ENCODE measurements at places on chromosomes 5 and 9.

- DNase-seq, result no peak
These were observed 203.7 kb downstream of the GLIS3 start for GRCh38 chr9:4096121-4096520.

GRCh38 chr9:133379153-133380086 lies 3.3 kb downstream of the STKLD1 start:
- DNase-seq, result no peak

GRCh38 chr5:26942481-26942880 lies 95.9 kb downstream of the CDH9 start:
- no peak for DNase-seq

- no peak for DNase-seq
These were observed 32.2 kb downstream of the CARD6 start for GRCh38 chr5:40873286-40873880.

DNA sequence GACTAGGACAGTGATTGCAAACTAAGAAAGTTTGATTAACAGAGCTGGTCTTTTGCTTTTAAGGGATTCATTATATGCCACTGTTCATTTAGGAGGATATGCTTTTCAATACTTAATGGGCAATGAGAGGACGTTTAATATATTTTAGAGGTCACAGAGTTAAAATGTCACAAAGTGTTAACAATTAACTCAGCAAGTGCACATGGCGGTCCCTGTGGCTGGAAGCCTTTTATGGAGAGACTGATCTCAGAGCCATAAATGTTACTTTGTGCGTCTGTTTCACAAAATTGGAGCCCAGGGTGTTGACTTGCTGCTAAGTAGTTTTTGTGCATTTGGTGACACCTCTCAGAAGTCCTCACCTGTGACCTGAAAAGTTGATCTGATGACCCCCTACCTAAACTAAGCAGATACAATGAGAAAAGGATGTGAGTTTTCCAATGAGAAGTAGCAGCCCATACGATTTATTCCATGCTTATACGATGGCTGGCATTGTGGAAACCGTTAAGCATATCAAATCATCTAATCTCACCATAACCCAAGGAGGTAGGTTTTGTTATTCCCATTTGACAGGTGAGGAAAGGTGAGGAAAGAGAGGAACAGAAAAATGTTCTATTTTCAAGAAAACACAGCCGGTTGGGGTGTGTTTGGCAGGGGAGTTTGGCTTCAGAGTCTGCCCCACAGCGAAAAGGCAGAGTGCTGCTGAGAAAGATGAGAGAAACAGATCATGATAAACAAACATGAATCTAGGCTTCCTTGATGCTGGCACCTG lies 64.4 kb downstream of the CMYA5 start:
- DNase-seq, result no peak

DNA sequence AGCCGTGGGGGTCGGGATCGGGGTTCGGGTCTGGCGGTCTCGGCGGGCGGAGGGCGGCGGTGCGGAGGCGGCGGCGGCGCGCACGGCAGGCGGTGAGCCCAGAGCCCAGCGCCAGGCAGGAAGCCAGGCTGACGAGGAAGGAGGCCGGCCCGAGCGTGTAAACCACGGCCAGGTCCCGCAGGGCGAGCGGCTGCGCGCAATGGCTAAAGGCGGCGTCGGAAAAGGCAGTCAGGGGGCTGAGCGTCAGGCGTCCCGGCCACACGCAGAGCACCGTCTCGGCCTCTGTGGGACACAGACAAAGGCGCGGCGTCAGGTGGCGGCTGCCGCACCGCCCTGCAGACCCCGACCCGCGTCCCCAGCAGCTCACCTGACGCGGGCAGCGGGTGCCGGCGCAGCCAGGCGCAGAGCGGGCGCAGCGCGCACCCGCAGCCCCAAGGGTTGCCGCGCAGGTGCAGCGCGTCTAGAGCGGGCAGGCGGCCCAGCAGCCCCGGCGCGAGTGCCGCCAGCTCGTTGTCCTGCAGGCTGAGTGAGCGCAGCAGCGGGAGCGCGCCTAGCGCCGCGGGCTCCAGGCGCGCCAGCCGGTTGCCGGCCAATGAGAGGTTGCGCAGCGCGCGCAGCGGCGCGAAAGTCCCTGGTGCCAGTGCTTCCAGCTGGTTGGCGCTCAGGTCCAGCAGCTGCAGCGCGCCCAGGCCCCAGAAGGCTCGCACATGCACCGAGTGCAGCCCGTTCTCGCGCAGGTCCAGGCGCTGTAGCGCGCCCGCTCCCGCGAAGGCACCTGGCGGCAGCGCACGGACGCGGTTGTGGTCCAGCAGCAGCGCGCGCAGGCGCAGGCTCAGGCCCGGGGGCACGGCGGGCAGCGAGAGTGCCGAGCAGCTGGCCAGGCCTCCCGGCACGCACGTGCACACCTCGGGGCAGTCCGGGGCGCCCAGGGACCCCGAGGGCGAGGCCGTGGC lies 671 bp downstream of the LRRC26 start:
- no peak for DNase-seq

DNA sequence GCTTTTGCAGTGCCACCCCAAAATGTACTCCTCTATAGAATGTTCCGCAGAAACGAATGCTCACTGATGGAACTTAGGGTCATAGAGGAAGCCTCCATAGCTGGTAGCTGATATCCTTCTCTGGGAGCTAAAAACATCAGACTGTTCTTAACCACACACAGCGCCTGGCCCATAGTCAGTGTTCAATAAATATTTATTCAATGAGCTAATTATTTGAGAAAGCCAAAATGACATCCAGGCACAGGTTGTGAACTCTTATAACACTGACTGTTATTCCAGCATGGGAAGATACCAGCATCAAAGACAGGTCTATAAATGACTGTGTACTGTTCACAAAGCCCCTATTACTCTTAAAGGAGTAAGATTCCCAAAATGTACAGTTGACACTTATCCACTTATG lies 12.9 kb downstream of the GDF9 start:
- DNase-seq, result no peak

DNA sequence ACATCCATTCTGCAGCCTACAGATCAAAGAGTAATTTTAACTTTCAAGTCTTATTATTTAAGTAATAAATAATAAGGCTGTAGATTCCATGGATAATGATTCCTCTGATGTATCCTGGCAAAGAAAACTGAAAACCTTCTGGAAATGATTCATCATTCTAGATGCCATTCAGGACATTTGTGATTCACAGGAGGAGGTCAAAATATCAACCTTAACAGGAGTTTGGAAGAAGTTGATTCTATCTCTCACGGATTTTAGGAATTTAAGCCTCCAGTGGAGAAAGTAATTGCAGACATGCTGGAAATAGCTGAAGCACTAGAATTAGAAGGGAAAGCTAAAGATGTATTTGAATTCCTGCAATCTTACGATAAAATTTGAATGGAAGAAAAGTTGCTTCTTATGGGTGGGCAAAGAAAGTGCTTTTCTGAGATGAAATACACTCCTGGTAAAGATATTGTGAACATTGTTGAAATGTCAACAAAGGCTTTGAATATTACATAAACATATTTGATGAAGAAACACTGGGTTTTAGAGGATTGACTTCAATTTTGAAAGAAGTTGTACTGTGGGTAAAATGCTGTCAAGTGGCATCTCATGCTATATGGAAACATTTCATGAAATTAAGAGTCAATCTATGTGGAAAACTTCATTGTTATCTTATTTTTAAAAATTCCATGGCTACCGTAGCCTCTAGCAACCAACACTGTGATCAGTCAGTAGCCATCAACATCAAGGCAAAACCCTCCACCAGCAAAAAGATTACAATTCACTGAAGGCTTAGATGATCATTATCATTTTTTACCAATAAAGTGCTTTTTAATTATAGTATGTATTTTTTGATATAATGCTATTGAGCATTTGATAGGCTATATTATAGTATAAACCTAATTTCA lies 1141.0 kb downstream of the CDH12 start:
- no peak for DNase-seq

DNA sequence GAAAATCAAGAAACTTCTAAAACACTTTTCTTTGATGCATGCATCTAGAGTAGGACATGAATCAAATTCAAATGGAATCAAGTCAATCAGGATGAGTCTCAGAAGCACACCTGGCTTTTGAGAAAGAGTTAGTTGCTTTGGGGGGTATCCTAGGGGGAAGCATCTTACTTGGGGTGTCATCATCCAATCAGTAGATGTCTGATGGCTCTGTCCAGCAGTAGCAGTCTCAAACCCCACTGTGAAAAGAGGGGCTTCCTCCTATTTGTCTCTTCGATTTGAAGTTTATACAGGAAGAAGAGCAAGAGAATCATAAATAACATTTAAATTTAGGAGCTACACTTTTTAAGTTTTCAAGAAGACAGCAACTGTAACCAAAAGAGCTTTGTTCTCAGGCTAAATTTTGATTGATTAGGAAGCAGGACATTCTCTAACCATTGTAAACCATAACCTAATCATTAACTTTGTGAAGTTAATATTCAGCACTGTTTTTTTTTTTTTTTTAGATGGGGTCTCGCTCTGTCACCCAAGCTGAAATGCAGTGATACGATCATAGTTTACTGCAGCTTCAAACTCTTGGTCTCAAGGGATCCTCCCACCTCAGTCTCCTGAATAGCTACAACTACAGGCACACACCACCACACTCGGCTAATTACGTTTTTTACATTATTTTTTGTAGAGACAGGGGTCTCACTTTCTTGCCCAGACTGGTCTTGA lies 614.7 kb downstream of the CSNK1G3 start:
- DNase-seq, result no peak

DNA sequence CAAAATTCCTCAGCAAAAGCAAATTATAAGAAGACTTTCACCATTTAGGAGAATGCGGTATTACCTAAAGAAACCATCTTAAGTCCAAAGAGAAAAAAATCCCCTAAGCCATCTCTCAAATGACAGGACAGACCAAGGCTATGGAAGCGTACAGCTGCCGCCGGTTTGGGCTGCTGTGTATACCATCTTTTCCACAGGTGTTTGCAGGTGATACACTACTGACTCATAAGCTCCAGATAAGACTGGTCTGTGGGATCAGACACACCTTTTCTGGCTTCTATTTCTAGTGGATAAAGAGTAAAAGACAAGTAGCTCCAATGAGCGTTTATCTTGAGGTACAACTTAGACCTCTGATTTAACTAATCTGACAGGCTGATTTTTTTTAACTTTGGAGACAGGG lies 7.7 kb downstream of the CDKN2AIPNL start:
- no peak for DNase-seq

- no peak for DNase-seq
These were observed 602.2 kb downstream of the BNC2 start for GRCh38 chr9:16268067-16268881.

- DNase-seq, result no peak
These were observed 111.1 kb upstream of the FBN2 start for GRCh38 chr5:128649192-128649591.

GRCh38 chr5:100746730-100747129 lies 156.4 kb downstream of the ST8SIA4 start:
- DNase-seq, result no peak

DNA sequence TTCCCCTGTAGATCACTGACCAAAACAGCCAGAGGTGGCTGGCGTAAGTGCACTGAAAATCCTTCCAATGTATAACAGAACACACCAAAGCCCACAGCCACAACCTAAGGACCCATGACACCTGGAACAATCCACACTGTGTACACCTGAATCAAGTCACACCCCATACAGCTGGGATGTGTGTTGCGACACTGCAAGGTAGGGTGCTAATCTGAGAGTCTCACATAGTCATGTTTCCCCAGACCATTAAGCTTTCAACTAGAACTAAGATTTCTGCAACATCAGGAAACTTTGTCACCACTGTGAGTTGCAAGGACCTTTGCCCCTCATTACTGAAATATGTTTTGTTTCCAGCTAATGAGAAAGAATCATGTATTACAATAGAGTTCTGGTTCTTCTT lies 59.4 kb downstream of the MED27 start:
- DNase-seq, result no peak

GRCh38 chr9:727767-728166 lies 113.7 kb upstream of the DMRT1 start:
- no peak for DNase-seq

DNA sequence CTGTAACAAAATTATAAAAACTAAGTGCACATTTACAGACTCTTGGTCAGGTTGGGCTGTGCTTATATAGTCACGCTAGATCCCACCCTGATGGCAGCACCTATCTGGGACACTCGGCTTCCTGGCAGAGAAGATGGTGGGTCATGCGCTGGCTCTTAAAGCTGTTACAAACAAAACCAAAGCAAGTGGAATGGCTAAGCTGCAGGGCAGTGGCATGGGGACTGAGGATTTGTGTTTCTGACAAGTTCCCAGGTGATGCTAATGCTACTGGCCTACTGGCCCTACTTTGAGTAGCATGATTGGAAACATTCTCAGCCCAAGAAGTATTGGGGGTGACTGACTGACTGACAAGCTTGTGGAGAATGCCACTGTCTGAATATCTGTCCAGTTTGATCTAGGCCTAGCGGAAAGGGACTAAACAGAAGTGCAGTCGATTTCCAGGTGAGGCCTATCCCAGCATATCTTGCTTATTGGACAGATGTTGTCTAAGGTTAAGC lies 8.3 kb downstream of the BTF3 start:
- no peak for DNase-seq

GRCh38 chr9:16000811-16001210 lies 448.0 kb downstream of the CCDC171 start:
- no peak for DNase-seq
